Right cardiac atrium (tissue), 5 donors: ENCODE measurements at places on chromosomes 4 and X. TPM values are rescaled to one million over a fixed set of nuclear protein-coding genes. Genes with fewer than 3 reads are reported as not detected.

XK gene
- total RNA-seq = 7.7 TPM

RIBC1 gene
- 0.71 TPM for total RNA-seq

BEND2 gene
- 0.85 TPM for total RNA-seq

SMR3B gene
- not detected for total RNA-seq

AVPR2 gene
- total RNA-seq = 3.7 TPM

GPR82 gene
- total RNA-seq = 0.49 TPM

PABPC1L2A gene
- not detected for total RNA-seq

DNA sequence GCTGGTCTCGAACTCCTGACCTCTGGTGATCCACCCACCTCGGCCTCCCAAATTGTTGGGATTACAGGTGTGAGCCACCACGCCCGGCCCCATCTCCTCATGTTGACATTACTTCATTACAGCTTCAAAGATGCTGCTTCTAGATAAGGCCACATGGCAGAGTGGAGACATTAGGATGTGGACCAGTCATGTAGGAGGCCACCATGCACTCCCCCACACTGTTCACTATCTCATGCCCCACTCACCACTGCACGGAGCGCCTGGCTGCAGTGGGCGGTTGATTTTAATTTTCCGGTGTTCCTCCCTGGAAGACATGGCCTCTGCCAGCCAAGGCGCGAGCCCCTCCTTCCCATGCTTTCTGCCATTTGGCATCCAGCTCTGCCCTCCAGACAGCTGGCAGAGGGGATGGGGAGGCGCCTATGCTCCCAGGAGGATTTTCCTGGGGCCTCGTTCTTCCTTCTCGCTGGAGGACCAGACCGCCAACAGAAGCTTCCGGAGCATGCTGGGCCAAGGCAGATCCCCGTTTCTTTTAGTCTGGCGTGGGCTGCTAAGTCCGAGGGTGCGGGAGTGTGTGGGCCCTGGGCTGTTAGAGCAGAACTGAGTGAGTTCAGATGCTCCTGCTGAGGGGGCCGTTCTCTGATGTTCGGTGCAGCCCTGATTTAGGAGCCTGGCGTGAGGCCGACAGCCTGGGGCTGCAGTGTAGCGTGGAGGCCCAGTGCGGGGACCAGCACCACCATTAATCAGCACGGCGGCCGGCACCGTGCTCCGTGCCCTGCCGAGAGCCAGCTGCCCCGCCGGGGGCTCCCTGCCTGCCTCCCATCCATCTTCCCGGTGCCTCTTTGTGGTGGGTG lies 93.1 kb downstream of the SORCS2 start:
- DNase-seq = no peak

DNA sequence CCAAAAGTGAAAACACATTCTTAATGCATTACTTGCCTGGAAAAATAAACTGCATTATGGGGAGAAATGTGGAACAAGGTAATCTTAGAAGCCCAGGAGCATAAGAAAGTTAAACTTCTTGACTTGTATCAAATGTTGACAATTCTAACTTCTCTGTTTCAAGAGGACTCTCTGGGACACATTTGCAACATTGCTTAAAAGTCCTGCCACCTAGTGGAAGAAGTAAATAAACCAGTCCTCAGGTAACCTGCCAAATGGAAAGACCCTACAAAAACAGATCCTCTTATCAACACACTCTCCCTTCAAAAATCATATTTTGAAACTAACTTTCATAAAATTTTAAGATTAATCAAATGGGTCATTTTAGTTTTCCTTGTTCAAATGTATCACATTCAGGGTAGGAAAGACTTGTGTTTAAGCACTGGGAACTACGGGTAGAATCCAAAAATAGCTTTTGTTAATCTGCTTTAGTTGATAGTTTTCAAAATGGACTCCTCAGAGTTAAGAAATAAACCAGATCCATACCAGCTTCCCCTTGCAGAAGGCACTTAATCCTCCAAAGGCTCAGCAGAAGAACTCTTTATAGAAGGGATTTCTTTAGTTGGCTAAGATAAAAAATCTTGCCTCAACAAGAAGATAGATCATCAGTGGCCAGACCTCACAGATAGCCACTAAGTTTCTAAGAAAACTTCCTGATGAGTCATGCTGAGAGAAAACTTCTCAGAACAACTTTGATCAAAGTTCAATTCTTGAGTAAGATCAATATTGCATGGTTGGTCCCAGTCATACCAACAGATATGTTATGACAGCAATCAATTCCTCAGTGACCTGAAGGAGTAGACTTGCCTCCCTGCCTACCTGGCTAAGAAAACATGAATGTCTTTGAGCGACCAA lies 141.7 kb downstream of the HHIP start:
- DNase-seq = no peak

DNA sequence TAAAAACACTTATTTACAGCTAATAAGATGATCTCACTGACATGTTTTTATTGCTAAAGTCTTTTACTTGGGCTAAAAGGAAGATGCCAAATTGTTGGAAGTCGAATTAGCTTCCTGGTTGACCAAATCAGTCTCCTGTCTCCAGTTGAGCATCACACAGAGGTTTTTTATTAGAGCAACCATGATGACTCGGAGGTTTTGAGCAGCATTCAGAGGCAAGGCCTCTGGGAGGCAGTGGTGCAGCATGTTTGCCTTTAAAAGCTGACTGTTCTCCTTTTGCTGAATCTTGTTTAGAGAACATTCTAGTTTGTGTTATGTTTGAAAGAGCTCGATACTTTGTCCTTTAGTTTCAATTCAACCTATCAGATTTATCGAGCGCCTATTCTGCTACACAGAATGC lies 2.1 kb downstream of the UCHL1 start:
- DNase-seq = no peak

DNA sequence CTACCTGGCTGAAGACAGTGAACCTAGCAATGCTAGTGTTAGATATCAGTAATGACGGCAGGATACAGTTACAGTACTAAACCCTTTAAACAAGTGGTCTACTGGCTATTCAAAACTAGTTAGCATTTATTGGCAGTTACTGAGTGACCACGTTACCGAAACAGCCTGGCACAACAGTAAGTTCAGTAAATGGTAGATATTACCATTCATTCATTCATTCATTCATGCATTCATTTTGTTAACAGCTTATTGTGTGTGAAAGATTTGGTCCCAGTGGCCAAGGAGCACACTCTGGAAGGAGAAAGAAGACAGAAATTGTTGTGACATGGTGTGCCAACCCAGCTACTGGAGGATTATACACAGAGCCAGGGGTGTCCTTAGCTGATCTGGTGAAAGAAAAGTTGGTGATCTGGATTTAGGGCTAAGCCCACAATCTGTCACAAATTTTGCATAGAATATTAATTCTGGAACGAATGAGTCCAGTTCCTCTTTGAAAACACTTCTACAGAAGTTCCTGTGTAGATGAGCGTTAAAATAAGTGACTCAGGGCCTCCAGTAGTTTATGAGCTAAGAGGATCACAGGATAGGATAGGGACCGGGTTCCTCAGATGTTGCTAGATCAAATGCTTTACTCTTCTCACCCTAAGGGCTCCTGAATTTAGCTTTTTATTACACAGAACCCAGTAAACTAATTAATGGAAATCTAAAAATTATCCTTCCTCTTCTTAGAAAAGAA lies 179.1 kb downstream of the CBR4 start:
- DNase-seq = no peak

GRCh38 chr4:16290681-16291420 lies 64.6 kb upstream of the TAPT1 start:
- no peak for DNase-seq

DNA sequence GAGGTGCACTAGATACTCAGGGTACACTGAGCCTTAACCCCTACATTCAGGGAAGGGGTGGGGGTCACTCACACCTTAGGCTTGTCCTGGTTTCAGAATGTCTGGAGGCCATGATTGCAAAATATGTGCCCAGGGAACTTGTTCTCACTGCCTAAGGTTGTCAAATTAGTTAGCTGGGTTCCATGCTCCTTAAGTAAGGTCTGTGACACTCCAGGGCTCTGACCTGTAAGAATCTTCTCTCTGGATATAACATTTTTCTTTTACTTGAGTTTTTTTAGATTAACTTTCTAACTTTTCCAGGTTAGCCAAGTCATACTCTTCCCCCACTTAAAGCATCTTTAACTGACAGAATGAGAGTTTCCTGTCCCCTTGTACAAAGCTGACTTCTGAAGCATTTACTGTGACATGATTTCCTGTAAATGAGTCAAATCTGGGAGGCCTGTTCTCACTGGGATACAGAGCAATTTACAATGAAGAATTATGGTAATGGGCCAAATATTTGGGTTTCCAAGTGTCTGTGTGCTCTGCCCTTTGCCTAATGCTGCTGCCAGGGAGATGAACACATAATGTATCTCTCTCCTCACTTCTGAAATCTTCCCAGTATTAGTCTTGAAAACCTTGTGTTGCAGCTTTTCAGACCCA lies 101.7 kb downstream of the GATB start:
- DNase-seq = no peak

DNA sequence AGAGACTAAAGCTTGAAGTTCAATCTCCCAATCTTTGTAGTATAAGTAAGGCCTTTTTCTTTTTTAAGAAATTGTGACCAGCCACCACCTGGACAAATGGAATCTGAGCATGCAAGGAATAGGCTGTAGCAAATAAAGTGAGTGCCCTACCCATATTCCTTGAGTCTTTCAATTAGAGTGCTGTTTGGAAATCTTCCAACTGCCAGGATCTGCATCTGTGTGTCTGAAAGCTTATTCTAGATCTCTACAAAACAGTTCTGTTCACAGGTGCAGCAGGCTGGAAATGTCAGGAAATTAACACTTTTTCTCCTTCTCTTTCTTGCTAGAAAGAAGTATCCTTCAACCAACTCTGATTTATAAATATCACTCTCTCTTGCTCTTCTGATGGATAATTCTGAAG lies 76.7 kb upstream of the NDST3 start:
- DNase-seq = no peak
